GM12878 (cell line): ENCODE measurements at places on chromosomes 16 and 17. TPM values are rescaled to one million over a fixed set of nuclear protein-coding genes. Genes with fewer than 3 reads are reported as not detected.

DNA sequence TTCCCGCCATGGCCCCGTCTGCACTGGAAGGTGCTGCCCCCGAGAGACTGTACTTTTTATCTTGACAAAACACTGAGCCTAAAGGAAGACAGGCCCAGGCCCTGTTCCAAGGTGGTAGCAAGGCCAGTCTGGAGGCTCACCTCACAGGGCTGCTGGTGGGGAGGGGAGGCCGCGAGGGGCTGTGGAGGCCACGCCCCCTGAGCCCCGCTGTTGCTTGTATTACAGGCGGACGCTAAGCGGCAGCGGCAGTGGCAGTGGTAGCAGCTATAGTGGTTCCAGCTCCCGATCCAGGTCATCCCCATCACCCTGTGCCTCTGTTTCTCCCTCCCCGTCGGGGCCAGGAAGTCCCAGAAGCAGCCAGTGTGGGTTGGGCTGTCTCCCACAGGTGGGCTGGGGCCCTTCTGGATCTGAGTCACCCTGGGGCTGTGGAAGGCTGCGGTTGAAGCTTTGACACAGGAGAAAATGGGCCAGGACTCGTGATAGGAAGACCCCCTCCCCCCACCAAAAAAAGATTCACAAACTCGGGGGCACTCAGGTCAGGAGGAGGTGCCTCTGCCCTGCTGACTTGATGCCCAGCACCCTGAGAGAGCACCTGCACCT, 13.3 kb upstream of the IL17C start:
- H3K4me1 ChIP-seq: no peaks in the 10 kb centered on the region
- H3K4me3 ChIP-seq: no peak overlapping the region
- H3K27me3 ChIP-seq: no peaks in the 10 kb centered on the region
- DNase-seq: no peak
- H3K36me3 ChIP-seq: peaks cover 51% of the 10 kb centered on the region

- no peaks in the 10 kb centered on the region for H3K4me1 ChIP-seq
- no peak overlapping the region for H3K27ac ChIP-seq
- no peak overlapping the region for H3K4me3 ChIP-seq
- H3K27me3 ChIP-seq: no peaks in the 10 kb centered on the region
- DNase-seq: no peak
Observed at GRCh38 chr16:85125570-85126393, 13.5 kb upstream of the CIBAR2 start.

DNA sequence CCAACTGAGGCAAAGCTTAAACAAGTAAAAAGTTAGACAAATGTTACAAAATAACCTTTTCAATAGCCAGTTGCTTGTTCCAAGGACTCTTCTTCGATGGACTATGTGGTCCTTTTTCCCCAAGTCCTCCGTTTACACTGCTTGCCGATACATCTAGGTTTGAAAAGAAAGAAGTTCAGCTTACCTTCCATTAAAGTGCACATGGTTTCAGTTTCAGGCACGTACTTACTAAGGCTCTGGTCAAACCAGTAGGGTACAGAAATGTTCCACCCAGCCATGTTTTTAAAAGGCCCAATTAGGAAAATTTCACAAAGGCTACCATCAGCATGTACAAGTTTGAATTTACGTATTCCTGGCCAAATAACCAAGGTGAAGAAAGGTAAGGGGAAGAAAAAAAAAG, 2.1 kb downstream of the SRSF2 start:
- peak overlapping the region; percentile 87 for H3K4me3 ChIP-seq
- no peaks in the 10 kb centered on the region; the same call in none of the 2 replicates for H3K4me1 ChIP-seq
- H3K27ac ChIP-seq: peak overlapping the region; percentile 45
- H3K36me3 ChIP-seq: peaks cover 8% of the 10 kb centered on the region
- no peaks in the 10 kb centered on the region for H3K27me3 ChIP-seq

DNA sequence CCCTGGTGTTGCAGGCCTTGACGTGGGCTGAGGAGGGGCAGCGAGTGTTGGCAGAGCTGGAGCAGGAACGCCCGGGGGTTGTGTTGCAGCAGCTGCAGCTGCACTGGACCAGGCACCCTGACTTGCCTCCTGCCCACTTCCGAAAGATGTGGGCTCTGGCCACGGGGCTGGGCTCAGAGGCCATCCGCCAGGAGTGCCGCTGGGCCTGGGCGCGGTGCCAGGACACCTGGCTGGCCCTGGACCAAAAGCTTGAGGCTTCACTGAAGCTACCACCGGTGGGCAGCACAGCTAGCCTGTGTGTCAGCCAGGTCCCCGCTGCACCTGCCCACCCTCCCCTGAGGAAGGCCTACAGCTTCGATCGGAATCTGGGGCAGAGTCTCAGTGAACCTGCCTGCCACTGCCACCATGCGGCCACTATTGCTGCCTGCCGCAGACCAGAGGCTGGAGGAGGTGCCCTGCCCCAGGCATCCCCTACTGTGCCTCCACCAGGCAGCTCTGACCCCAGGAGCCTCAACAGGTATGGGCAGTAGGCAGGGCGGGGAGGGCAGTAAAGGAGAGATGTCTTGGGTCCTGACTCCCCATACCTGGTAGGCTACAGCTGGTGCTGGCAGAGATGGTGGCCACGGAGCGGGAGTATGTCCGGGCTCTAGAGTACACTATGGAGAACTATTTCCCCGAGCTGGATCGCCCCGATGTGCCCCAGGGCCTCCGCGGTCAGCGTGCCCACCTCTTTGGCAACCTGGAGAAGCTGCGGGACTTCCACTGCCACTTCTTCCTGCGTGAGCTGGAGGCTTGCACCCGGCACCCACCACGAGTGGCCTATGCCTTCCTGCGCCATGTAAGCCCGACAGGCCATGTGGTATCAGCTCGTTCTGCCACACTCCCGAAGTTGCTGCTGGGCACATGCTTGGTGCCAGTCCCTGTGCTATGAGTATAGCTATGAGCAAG, 5.6 kb downstream of the PLEKHG4 start:
- no peaks in the 10 kb centered on the region for H3K27me3 ChIP-seq
- H3K36me3 ChIP-seq: no peaks in the 10 kb centered on the region
- H3K4me1 ChIP-seq: no peaks in the 10 kb centered on the region
- no peak overlapping the region for H3K27ac ChIP-seq
- no peak overlapping the region for H3K4me3 ChIP-seq

DNA sequence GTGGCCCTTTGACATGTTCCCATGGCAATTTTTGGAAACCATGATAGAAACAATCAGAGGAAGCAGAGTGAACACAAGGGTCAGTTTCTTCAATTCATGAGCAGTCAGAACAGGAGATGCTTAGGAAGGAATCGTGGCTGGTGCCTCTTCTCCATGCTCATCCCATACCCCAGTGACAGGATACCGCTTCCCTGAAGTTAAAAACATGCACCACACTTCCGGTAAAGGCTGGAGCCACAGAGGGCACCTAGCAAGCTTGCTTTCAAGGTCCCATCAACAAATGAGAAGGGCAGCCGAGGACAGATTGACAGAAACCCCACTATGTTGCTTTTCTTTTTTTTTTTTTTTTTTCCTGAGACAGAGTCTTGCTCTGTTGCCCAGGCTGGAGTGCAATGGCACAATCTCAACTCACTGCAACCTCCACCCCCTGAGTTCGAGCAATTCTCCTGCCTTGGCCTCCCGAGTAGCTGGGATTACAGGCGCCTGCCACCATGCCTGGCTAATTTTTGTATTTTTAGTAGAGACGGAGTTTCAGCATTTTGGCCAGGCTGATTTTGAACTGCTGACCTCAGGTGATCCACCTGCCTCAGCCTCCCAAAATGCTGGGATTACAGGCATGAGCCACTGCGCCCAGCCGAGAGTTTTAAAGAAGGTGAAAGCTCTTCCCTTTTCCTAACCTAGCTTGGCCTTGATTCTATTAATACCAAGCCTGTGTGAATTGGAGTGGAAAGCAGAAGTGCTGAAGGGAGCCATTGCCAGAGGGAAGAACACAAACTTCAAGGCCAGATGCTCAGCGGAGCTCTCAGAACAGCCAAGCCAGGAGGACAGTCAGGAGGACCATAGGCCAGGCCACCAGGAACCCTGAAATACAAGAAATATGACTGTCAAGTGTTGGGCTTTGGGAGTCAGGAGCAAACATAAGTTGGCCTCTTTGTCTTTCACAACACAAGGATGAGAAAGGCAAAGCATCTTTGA, 16.6 kb downstream of the GP2 start:
- no peaks in the 10 kb centered on the region for H3K4me1 ChIP-seq
- DNase-seq: no peak
- no peaks in the 10 kb centered on the region for H3K27me3 ChIP-seq
- no peak overlapping the region for H3K4me3 ChIP-seq
- no peaks in the 10 kb centered on the region for H3K36me3 ChIP-seq

- no peaks in the 10 kb centered on the region for H3K27me3 ChIP-seq
- no peaks in the 10 kb centered on the region for H3K4me1 ChIP-seq
- no peaks in the 10 kb centered on the region for H3K36me3 ChIP-seq
- no peak overlapping the region for H3K4me3 ChIP-seq
- no peak for DNase-seq
- H3K27ac ChIP-seq: no peak overlapping the region
Observed at GRCh38 chr17:58285422-58285810, 4.7 kb upstream of the MPO start.

DNA sequence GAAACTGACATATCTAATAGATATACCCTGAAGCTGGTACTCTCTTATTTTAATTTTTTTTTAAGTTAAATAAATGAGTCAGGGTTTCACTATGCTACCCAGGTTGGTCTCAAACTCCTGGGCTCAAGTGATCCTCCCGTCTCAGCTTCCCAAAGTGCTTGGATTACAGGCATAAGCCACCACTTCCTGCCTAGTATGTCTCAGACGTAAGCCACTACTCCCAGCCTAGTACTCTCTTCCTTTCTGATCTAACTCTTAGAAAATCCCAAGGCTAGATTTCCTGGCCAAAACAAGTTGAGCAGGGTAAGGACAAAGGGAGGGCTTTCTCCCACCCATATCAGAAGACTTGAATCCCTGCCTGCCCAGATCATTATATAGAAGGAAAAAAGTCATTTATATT, 33.7 kb downstream of the HOXB1 start:
- peaks cover 9% of the 10 kb centered on the region for H3K4me1 ChIP-seq
- no peaks in the 10 kb centered on the region for H3K27me3 ChIP-seq
- H3K27ac ChIP-seq: no peak overlapping the region
- no peak overlapping the region for H3K4me3 ChIP-seq

DNA sequence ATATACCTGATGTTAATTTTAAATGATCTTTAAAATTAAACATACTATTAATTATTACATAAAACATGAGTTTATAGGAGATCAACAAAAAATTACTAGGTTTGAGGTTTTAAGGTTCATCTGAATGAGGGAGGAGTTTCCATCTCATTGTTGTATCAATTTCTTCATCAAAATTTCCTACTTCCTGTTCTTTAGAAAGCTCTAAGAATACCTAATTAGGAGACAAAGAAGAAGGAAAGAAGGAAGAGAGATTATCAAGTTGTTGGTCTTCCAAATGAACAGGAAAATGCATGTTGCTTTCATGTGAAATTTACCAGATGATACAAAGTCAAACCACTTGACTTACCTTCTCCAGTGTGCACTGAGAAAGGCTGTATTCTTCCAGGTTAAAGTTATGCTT, 18.1 kb upstream of the ABCA9 start:
- no peaks in the 10 kb centered on the region for H3K4me1 ChIP-seq
- DNase-seq: no peak
- no peak overlapping the region for H3K4me3 ChIP-seq
- H3K27me3 ChIP-seq: no peaks in the 10 kb centered on the region
- no peak overlapping the region for H3K27ac ChIP-seq

DNA sequence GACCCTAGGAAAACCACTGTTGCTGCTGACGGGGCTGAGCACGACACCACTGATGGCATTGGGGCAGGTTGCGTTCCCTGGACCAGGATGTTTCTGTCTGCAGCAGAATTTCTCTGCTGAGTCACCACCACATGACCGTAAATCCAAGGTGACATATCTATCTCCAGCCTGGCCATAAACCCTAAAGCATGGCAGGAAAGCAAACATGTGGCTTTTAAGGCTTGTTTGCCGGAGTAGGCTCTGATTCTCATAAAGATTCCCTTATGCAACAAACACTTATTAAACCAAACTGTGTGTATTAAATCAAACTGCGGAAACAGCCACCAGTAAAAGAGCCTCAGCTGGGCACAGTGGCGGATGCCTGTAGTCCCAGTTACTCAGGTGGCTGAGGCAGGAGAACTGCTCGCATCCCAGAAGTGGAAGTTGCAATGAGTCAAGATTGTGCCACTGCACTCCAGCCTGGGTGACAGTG, 17.3 kb downstream of the MPHOSPH6 start:
- no peak overlapping the region for H3K27ac ChIP-seq
- no peak for DNase-seq

GRCh38 chr16:56701534-56701933, 19.3 kb downstream of the MT1X start:
- no peak overlapping the region for H3K27ac ChIP-seq
- H3K36me3 ChIP-seq: no peaks in the 10 kb centered on the region
- H3K27me3 ChIP-seq: no peaks in the 10 kb centered on the region
- H3K4me1 ChIP-seq: no peaks in the 10 kb centered on the region; the same call in 1 of the 2 replicates
- no peak for DNase-seq

- no peaks in the 10 kb centered on the region; the same call in 1 of the 2 replicates for H3K27me3 ChIP-seq
- H3K4me1 ChIP-seq: no peaks in the 10 kb centered on the region
- H3K27ac ChIP-seq: no peak overlapping the region
Observed at GRCh38 chr17:27667656-27668487, 36.9 kb downstream of the LGALS9 start.

DNA sequence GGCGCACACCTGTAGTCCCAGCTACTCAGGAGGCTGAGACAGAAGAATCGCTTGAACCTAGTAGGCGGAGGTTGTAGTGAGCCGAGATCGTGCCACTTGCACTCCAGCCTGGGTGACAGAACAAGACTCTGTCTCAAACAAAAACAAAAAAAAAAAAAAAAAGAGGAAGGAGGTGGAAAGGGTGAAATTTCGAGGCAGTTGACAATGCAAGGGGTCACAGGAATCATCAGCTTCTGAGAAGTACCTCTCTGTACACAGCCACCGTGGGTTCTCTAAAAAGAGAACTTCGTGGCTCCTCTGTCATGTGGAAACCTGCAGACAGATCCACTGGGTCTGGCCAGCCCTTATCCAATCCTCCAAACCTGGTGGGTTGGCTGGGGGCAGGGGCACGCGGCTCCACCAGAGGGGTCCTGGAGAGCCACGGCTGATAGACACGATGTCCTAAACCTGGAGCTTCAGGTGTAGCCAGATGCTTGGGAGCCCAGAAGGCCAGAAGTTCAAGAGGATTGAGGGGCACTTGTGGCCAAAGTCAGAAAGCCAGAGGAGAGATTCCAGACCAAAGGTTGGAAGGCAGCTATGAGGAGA, 540 bp upstream of the CD300LF start:
- no peaks in the 10 kb centered on the region for H3K36me3 ChIP-seq
- H3K27me3 ChIP-seq: peaks cover 3% of the 10 kb centered on the region; the same call in 1 of the 2 replicates
- H3K27ac ChIP-seq: no peak overlapping the region
- no peak overlapping the region for H3K4me3 ChIP-seq
- H3K4me1 ChIP-seq: peaks cover 3% of the 10 kb centered on the region

The SOCS1 gene
- total RNA-seq: 35.4 and 37.2 TPM in 2 replicates

The COPRS gene
- total RNA-seq: 25.6 and 31.2 TPM in 2 replicates

The MT1F gene
- total RNA-seq: 0.40 and 1.1 TPM in 2 replicates

The MYH4 gene
- total RNA-seq: not detected in 2 replicates

The UBTF gene
- 118 and 124 TPM in 2 replicates for total RNA-seq

The OR4D1 gene
- total RNA-seq: not detected in 2 replicates

The FKBP10 gene
- total RNA-seq: 3.8 and 4.2 TPM in 2 replicates

The TBC1D26 gene
- not detected in 2 replicates for total RNA-seq
